ENCODE measurements at places on chromosomes 12 and 14. TPM values are rescaled to one million over a fixed set of nuclear protein-coding genes. Genes with fewer than 3 reads are reported as not detected.
A peak's percentile ranks its signal among the peaks of the same experiment; 100 is the strongest.

DNA sequence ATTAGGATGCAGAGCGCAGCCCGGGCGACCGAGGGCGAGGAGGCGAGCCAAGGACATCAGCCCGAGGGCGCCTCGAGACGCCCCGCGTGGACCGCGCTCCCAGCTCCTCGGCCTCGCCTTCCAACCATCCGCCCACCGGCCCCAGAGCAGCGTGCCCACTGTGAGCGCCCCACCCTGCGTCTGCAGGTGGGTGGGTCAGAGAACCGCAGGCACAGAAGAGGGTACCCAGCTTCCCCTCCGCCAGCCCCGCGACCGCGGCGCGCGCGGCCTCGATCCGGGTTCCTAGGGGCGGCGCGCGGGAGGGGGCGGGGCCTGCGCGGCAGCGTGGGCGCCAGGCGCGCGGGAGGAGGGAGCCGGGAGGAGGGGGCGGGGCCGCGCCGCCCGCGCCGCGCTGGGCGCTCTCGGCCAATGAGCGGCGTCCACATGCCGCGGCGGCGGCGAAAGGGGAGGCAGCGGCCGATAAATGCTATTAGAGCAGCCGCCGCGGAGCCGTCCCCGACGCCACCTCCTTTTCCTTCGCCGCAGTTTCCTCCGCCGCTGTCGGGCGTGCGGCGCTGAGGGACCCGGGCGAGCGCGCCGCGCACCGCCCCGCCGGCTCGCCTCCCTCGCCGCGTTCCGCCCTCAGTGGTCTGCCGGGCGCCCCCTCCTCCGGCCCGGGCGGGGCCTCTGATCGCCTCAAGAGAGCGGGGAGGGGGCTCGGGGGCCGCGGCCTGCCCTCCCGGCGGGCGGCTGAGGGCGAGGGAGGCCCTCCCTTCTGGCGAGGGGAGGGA is at the start of gene ATP2A2:
ATP2A2 (plus strand) TSS at position 469 of the 770 bp plus-strand sequence. CDS start 543 bp downstream, outside the sequence.
- DNase-seq: peak; percentile 37

The POU6F1 gene
- total RNA-seq: 3.9 TPM

The ALDH1L2 gene
- total RNA-seq: 15.0 TPM

DNA sequence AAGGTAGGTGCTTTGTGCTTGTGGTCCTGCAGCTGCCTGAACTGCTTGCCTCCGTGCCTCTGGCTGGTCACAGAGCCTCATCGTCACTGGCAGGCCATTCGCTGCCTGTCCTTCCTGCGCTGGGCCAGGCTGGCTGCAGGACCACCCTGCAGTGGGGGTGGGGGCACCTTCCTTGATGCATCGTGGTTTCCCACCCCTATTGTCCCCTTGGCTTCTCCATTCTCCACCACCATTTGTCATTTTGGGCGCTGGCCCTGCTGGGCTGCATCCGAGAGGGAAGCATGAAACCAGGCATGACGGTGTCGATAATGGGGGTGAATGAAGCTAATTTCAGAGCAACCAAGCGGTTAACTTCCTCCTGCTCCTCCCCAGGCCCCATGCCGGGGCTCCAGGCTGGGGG is 127.7 kb downstream of the NRXN3 start:
- no peak for DNase-seq

- DNase-seq: no peak
Observed at GRCh38 chr14:44385906-44386305, 121.2 kb downstream of the FSCB start.
